NCI-H460 (cell line): ENCODE measurements at places on chromosomes 6 and 20.

GRCh38 chr20:22004946-22005345 lies 299.5 kb downstream of the PAX1 start:
- DNase-seq: no peak

DNA sequence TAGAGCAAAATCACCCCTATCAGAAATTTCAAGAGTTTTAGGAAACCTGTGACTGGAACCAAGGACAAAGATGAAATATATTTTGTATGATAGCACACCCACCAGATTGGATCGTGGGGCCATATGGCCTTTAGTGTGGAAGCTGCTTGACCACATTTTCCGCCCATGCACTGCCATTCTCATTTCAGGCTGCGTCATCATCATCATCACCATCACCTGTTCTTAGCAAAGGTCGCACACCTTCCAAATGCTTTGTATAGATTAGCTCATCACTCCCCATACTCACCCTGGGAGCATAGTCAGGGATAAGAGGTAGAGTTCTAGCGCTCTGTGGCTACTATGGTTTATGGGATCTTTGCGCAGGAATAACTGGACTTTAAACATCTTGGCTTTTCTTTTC lies 185.7 kb downstream of the MTHFD1L start:
- no peak for DNase-seq

DNA sequence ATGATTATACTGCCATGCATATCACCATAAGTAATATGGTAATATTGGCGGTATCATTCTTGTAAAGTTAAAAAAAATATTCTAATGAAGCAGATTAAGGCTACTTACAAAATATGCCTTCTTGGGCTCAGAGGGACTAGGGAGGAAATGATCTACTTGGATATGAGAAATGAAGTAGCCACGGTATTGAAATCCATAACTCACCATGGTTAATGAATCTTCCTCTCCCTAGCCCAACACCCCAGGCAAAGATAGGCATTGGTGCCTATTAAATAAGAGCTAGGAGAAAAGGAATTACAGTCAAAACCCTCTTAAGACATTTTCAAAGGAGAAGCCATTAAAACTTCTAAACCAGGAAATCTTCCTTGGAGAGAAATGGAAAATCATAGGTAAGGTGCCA lies 280.5 kb downstream of the TFAP2B start:
- no peak for DNase-seq

- DNase-seq: peak; percentile 68
Measured at GRCh38 chr20:58891086-58891717, 38.7 kb downstream of the GNAS start.

DNA sequence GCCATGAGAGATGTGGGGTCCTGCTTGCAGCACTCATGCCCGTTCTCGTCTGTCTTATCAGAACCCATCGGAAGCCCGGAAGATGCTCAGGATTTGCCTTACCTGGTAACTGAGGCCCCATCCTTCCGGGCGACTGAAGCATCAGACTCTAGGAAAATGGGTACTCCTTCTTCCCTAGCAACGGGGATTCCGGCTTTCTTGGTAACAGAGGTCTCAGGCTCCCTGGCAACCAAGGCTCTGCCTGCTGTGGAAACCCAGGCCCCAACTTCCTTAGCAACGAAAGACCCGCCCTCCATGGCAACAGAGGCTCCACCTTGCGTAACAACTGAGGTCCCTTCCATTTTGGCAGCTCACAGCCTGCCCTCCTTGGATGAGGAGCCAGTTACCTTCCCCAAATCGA lies 8.3 kb downstream of the PI16 start:
- no peak for DNase-seq

DNA sequence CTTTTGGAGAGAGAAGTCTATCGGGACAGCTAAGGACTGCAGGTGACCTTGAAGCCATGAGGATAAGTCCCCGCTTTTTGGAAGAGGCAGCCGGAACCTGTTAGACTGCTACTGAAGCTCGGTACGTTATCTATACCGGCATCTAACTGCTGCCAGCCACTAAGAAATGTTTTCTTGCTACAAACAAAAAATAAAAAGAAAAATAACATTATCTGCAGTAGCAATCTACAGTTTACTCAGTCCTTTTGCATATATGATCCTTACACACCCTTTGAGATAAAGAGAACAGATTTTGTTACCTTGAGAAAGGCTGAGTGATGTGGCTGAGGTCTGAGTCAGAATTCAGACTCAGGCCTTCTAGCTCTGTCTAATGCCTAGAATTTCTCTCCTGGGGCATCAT lies 314.6 kb downstream of the CDH26 start:
- DNase-seq: no peak

DNA sequence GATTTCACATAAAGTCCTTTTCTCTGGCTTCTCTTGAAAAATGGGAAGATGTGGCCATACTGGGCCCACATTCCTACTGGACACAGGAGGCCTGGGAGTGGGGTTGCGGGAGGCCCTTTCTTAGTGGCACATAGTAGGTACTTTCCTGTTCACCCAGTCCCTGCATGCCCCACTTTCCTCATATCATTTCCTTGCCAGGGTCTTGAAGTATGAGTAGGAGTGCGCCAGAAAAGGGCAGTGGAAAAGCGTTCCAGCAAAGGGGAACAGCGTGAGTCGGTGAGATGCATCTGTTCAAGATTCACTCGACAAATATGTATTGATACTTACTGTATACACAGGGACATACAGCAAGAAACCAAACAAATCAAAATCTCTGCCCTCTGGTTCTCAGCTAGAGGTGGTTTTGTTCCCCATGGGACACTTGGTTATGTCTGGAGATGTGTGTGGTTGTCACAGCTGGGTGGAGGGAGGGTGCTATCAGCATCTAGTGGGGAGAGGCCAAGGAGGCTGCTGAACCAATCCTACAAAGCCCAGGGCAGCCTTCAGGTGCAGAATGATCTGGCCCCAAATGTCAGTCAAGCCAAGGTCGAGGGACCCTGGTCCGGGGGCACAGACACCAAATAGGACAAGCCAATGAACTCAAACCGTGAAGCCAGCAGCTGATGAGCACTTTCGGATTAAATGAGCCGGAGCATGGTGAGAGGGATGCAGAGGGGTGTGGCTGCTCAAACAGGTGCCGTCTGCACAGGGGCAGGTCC lies 151.4 kb downstream of the CEBPB start:
- no peak for DNase-seq

- no peak for DNase-seq
Measured at GRCh38 chr6:29710281-29710941, 12.8 kb upstream of the HLA-F start.

GRCh38 chr6:149132336-149132735 lies 185.2 kb upstream of the TAB2 start:
- no peak for DNase-seq
